ENCODE measurements at places on chromosomes 3 and 15. TPM values are rescaled to one million over a fixed set of nuclear protein-coding genes. Genes with fewer than 3 reads are reported as not detected.

GRCh38 chr15:33084661-33085060 is 109.9 kb downstream of the FMN1 start:
- DNase-seq, result no peak

- no peak for DNase-seq
Measured at GRCh38 chr3:194995334-194995733, 275.6 kb downstream of the XXYLT1 start.

DNA sequence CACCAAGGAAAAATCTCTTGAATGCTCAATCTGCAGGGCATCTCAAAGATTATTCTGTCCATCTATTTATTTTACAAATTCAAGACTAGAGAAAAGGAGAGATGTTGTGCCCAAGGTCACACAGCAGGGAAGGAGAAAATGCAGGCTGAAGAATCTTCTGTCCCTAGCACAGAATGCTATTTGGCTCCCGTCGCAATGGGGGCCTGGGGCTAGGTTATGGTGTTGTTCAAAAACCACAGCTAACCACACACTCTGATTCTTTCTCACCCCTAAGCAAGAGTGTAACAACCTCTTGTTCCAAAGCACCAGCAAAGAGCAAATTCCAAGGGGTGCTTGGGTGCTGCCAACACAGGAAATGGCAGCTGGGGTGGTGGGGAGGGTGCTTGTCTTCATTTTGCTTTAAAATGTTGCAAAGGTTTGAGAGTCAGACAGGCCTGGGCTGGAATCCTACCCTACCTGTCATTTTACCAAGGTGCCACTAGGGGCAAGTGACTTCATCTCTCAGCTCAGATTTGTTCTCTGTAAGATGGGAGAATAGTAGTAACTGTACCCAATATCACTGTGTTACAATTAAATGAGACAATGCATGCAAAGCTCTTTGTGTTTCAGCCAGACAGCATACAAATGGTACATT is 112.5 kb downstream of the ADAMTS9 start:
- no peak for DNase-seq

DNA sequence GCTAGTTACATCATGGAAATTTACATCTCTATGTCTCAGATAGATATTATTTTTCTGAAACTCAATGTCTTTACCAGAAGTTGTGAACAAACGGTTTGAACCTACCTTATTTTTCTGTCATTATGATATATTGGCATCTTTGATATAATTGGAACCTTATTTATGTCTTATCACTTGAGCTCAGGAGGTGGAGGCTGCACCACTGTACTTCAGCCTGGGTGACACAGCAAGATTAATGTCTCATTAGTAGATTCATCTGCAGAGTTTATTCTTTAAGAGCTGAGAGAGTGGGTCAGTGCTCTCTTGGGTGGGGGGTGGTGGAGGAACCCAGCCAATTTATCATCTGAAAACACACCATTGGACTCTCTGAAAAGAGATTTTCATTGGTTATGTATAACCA is 21.4 kb downstream of the SCG3 start:
- DNase-seq, result no peak

DNA sequence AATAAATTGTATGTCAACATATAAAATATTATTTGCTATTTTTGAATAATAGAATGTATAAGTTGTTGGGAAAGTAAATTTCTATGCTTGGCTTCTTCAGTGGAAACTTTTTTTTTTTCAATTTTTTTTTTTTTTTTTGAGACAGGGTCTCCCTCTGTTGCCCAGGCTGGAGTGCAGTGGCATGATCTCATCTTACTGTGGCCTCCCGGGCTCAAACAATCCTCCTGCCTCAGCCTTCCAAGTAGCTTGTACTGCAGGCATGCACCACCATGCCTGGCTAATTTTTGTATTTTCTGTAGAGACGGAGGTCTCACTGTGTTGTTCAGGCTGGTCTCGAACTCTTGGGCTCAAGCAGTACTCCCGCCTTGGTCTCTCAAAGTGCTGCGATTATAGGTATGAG is 16.8 kb downstream of the MBNL1 start:
- DNase-seq, result no peak

GRCh38 chr3:193984876-193985275 is 151.1 kb upstream of the HES1 start:
- DNase-seq, result no peak

DNA sequence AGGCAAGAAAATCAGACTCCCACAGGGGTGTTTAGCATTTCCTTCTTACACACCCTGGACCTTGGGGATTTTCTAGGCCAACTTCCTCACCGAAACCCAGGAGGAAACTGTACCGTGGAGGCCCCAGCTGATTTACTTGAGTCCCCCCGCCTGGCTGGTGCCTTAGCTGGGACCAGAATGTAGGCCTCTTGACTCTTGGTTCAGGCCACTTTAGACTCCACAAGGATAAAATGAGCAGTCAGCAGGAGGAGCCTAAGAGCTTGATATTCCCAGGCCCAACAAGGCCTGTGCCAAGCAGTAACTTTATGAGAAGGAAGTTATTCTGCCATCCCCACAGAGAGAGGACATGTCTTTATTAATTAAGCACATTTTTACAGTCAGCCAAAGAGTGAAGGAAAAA is 4.6 kb upstream of the APBA2 start:
- DNase-seq, result no peak

GRCh38 chr3:27500986-27501385 is 16.8 kb upstream of the SLC4A7 start:
- DNase-seq, result no peak

DNA sequence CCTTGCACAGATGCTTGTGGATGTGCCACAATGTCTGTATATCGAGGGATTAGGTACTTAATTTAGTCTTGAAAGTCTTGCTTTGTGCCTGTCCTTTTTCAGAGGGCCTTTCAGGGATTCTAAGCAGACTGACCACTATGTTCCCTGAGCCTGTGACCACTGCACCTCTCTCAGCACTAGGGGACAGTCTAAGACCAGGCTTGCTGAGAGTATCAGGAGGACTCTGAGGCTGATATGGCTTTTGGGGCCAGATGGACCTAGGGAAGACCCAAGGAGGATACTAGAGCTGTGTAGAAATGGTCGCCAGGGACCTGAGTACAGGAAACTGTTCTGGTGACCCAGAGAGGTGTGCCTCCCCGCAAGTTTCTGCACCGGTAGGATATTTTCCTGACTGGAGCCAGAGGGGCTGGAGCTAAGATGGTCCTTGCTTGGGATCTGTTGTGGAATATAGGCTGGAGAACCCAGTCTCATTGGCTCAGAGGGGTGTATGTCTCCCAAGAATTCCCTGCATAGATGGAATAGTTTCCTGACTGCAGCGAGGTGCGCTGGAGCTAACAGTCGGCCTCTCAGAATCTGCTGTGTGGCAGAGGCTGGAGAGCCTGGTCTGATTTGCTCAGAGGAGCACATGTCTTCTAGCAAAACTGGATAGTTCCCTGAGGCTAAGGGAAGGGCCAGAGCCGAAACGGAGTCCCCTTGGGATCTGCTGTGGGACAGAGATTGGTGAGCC is 213.2 kb upstream of the DCBLD2 start:
- DNase-seq, result peak; percentile 4

GRCh38 chr15:86300390-86301125 is 220.9 kb downstream of the AGBL1 start:
- no peak for DNase-seq

DNA sequence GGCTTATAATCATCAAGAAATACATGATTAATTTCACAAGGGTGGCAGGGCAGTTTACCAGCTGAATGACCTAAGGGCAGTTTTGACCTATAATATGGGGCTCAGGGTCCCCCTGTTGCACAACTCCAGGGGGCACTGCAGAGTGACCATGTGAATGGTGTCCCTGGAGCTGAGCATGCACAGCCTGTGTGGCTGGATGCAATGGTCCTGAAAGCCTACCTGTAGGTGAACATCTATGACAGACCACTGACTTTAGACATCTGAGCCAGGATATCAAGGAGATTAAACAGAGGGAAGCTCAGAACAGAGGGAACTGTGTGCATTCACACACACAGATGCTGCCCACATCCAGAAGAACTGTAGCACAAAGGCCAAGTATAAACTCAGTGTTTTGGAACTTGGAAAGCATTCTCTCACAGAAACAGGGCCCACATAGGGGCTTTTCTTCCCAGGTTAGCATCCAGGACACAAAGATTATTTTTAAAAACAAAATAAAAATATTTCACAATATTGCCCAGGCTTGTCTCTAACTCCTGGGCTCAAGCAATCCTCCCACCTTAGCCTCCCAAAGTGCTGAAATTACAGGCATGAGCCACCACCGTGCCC is 7.8 kb upstream of the SLC6A11 start:
- DNase-seq, result no peak

GRCh38 chr3:59127071-59127470 is 77.2 kb upstream of the CFAP20DC start:
- no peak for DNase-seq

DNA sequence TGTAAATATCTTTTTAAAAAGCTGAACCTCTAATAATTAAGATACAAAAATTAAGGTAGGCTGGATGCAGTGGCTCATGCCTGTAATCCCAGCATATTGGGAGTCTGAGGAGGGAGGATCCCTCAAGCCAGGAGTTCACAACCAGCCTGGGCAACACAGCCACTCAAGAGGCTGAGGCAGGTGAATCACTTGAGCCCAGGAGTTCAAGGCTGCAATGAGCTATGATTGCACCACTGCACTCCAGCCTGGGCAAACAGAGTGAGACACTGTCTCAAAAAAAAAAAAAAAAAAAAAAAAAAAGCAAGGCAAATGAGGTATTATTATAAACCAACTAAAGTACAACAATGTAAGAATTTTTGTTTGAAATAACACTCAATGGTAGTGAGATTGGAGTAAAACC is 47.6 kb downstream of the EFHB start:
- no peak for DNase-seq

DNA sequence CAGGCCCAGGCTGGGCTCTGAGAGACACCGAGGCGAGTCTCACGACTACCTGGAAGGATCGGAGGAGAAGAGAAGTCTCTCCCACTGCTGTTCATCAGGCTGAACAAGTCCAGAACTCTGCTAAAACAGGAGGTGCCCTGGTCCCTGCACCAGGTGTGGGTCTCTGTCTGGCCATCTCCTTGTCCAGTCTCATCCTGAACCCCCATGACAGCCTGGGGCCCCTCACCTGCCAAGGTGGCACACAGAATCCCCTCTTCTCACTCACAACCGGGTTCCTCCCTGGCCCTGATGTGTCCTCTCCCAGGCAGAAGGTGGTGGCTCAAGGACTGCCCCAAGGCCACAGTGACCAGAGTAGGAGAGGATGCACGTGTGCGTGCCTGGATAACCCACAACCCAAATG is 34.1 kb downstream of the WNT7A start:
- no peak for DNase-seq

DNA sequence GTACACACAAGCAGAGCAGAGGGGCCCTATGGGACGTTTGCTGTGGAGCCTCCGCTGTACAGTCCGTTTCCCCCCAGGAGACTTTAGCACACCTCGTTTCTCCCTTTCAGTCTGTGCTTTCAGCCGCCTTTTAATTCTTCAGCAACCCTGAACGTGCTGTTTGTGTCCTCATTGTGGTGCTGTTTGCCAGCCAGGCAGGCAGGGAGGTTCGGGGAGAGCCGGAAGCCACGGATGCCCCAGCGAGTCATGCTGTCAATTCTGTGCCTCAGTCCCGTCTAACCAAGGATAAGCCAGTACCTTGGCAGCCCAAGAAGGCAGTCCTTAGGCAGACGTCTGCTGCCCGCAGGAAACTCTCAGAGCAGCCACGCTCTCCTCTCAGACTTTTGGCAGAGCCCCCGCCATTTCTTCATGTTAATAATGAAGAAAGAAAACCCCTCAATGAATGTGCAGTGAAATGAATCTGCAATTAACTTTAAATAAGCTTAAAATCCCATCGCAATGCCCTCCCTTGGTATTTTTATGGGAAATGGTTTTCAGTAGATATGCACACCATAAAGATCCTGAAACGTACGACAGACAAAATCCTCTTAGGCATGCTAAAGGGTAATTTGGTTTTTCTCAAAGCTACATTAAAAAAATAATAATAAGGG is 158.6 kb downstream of the UACA start:
- DNase-seq, result no peak

- DNase-seq, result no peak
Measured at GRCh38 chr3:30616347-30617027, 10.1 kb downstream of the TGFBR2 start.

DNA sequence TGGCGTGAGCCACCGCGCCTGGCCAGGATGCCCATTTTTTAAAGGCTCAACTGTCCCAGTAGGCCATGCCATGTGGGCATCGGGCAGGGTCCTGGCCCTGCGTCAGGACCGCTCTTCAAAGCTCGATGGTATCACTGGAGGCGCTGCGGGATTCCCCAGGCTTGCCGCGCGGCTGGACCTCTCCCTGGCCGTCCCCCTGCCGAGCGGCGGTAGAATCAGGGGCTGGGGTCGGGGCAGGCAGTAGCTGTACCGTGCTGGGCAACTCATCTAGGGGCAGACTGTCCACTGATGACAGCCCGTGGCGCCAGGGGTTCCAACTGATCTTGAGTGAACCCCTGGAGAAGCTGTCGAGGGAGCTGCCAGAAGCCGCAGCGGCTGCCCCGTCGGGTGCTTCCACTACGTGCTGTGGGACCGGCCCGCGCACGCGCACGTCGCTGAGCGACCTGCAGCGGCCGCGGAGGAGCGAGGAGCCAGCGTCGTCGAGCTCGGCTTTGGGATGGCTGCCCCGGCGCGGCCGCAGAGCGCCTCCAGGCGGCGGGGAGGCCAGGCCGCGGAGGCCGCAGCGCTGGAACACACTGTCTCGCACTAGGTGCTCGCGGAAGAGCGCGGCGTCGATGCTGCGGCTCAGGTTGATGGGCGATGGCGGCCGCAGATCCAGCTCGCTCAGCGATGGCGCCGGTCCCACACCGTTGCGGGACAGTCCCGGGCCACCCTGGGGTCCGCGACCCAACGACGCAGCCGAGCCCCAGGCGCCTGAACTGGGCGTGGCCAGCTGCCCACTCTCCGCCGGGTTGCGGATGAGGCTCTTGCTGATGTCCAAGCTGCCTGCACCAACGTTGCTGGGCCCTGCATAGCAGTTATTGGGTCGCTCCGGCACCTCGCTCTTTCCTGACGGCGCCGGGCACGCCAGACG is 5.8 kb downstream of the PRRT3 start:
- peak; percentile 92 for DNase-seq

GRCh38 chr3:184590795-184591194 is 29.2 kb downstream of the EPHB3 start:
- DNase-seq, result no peak

- no peak for DNase-seq
Measured at GRCh38 chr3:5010140-5010539, 30.9 kb downstream of the BHLHE40 start.

GRCh38 chr3:150605998-150606641 is 3.0 kb downstream of the SELENOT start:
- no peak for DNase-seq

- DNase-seq, result no peak
Measured at GRCh38 chr3:71541313-71541712, 42.2 kb downstream of the FOXP1 start.

Gene ANKUB1
- total RNA-seq, result not detected

Gene FOXB1
- not detected for total RNA-seq

Gene ZPLD1
- total RNA-seq, result 0.32 TPM

Gene ITIH3
- total RNA-seq, result 1.4 TPM

Gene TRIM42
- total RNA-seq, result not detected

Gene RAB5A
- 69.2 TPM for total RNA-seq

Gene HOMER2
- 1.9 TPM for total RNA-seq

Gene CHRNA3
- total RNA-seq, result 13.9 TPM

Gene TUSC7
- total RNA-seq, result not detected

Gene MCTP2
- 83.7 TPM for total RNA-seq

Gene TMC3
- 0.95 TPM for total RNA-seq

Data from mucosa of descending colon (tissue), 3 donors.